ENCODE measurements at places on chromosomes 13 and 19.

DNA sequence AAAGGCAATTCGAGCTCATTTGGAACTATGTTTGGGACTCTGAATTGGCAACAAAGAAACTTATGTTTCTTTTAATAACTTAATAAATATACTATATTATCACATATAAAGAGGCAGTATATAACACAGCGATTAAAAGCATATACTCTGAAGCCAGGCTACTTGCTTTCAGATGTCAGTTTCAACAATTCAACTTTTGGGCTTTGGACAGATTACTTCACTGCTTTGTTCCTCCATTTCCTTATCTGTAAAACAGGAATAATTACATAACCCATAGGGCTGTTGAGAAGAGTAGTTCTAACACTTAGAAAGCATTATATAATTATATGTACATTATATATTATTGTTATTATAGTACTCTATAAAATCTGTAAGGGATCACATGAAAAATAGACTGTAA lies 107.2 kb downstream of the EDNRB start:
- DNase-seq = no peak

GRCh38 chr19:12364391-12365235 lies 870 bp downstream of the ZNF442 start:
- DNase-seq = no peak

GRCh38 chr19:44588771-44589112 lies 24.6 kb upstream of the IGSF23 start:
- no peak for DNase-seq

- no peak for DNase-seq
Measured at GRCh38 chr19:45668342-45668871, 386 bp downstream of the GIPR start.

- DNase-seq = no peak
Measured at GRCh38 chr19:4843647-4843965, 12.1 kb upstream of the TICAM1 start.

DNA sequence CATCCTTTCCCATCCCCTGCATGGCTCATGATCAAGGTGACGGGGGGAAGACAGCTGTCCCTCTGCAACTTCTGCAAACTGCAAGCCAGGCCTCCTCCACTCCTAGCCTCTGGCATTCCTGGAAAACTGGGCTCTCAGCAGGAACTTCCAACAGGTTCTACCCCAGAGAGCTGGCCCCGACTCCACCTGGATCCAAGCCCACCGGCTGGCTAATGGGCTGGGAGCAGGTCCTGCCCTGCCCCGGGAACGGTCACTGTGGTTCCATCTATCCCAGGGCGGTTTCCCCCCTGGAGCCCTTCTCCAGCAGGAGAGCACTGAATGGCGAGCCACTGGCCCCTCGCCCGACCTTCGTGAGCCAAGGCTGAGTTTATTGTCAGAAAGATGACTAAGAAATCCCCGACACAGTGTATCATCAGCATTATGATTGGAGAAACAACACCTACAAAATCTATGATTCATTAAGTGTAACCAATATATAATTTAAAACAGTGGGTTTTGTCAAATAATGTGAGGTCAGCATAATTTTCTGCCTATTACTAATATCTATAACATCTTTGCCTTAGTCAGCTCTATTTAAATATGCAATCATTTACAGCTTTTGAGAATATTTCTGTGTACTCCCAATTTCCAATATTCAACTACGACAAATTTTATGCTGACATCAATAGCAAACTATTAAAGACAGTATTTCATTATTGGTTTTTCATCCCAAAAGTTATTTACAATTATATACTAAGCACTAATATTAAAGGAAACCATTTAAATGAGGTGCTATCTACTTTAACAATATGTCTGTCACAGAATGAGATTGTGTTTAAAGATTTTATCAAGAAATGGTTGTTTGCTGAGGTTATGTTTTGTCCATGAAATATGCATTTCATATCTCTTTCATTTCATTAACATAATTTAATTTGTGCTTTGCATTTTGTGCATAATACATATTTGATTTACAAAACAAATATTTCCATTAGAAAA lies 133.0 kb downstream of the URI1 start:
- DNase-seq = no peak

GRCh38 chr19:14031719-14032480 lies at the start of gene IL27RA:
Gene IL27RA, plus strand, starts transcription at chr19:14031762. Its CDS starts 111 bp downstream, at chr19:14031873.
- DNase-seq = peak; percentile 30

All from astrocyte of the spinal cord (primary cell).